MG63 (cell line): ENCODE measurements at places on chromosomes 4 and X. TPM values are rescaled to one million over a fixed set of nuclear protein-coding genes. Genes with fewer than 3 reads are reported as not detected.

Gene TMEM154
- total RNA-seq = 0.25 and 1.8 TPM in 2 replicates

Gene GPC3
- total RNA-seq = 1.1 TPM in 1 of 2 replicates, not detected in the other

Gene RPA4
- 0.49 TPM in 1 of 2 replicates, not detected in the other for total RNA-seq

Gene EGFL6
- not detected in 2 replicates for total RNA-seq

GRCh38 chr4:66647476-66647875 lies 897.8 kb downstream of the CENPC start:
- no peak for DNase-seq

GRCh38 chr4:97582890-97583289 lies 560.4 kb downstream of the STPG2 start:
- DNase-seq = no peak

GRCh38 chr4:185535612-185536410 lies 504 bp upstream of the PDLIM3 start:
- peak; percentile 31 for DNase-seq
